GM13977 (cell line): ENCODE measurements at places on chromosomes 3 and 15.

GRCh38 chr3:7357101-7357500 lies 496.2 kb downstream of the GRM7 start:
- no peak for DNase-seq

- no peak for DNase-seq
These were observed 404.6 kb downstream of the WDR72 start for GRCh38 chr15:53354874-53355273.

DNA sequence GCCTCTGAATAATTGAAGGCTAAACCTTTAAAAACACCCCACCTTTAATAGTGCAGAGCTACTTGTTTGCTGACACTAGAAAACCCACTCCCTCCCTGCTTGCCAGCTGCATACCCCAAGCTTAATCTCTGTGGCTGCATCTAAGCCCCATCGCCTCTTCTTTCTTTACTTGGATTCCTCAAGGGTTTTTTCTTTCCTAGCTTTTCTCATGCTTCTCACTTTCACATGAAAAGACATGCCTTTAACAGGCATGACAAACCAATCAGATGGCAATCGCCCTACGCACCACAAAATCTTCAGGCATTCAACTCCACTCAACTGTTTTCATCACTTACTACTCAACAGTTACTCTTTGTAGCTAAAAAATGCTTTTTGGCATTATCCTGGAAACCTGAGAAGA lies 77.5 kb downstream of the PLD1 start:
- DNase-seq = no peak

DNA sequence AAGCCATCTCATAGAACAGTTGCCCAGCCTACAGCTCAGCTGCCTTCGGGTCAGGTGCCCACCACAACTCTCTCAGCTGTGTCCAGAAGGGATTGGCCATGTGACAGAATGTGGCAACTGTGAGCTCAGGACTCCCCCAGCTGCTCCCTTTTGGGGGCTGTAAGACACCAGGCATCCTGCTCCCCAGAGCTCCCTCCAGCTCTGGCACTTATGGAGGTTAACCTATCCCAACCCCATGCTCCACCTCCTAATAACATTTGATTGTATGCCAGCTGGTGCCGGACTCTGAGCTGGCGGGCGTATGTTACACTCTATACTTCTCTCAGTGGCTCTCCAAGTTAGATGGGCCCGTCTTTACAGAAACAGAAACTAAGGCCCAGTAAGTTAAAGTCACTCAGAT lies 222.8 kb downstream of the FAM43A start:
- no peak for DNase-seq

DNA sequence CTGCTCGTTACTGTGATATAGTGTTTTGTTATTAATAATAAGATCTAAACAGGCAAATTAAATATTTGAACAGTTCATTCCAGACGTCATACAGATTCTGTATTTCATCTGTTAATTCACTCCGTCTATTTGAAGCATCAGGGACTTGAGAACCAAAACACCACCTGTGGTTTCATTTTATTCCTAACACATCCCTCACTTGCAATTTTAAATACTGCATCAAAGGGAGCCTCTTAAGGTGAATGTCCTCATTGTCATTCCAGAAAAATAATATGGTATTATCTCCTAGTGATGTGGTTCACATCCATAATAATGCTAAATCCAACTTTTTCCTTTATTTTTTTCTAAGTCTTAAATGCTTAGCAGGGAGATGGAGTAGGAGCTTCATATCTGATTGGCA lies 1390.9 kb upstream of the CADM2 start:
- DNase-seq = no peak

- no peak for DNase-seq
These were observed 27.9 kb downstream of the EHD4 start for GRCh38 chr15:41944313-41944940.

DNA sequence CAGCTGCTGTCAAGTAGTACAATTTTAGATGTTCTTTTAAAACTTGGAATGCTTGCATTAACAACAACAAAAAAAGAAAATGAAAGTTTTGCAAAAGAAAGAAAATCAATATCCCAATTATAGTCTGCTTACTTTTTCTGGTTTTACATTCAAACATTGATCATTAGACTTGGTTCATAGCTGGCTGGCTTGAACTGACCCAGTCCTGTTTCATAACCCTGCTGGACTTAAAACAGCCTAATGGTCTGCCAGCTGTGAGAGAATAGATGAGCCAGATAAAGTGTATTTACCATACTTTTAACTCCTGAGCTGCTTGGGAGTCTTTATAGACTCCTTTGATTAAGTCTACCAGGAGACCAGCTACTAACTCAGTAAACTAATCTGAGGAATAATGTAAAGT lies 59.2 kb downstream of the PIAS1 start:
- no peak for DNase-seq

DNA sequence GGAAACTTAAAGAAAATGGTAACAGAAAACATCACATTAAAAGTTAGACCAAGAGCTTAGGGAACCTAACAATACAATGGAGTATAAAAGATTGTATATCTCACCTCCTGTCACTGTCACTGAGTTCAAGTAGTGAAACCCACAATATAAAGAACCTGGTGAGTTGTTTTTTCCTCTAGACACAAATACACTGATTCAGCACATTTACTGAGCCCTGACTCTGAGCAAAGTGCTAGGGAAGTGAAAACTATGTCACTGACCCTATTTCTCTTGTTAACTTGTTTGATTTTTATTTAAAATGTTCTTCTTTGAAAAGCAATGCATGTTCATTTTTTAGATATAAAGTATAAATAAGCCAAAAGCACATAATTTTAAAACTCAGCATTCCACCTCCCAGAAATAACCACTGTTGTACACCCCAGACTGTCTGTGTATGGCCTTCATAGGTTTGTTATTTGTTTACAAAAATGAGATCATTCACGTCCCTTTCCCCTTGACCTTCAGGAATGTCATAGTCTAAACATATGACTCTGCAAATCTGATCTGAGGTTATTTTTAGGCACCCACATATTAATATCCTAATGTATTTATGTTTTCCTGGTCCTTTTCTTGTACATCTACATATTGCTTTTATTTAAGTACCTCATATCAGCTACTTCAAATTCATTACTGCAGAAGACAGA lies 69.2 kb upstream of the CSTA start:
- peak; percentile 45 for DNase-seq

DNA sequence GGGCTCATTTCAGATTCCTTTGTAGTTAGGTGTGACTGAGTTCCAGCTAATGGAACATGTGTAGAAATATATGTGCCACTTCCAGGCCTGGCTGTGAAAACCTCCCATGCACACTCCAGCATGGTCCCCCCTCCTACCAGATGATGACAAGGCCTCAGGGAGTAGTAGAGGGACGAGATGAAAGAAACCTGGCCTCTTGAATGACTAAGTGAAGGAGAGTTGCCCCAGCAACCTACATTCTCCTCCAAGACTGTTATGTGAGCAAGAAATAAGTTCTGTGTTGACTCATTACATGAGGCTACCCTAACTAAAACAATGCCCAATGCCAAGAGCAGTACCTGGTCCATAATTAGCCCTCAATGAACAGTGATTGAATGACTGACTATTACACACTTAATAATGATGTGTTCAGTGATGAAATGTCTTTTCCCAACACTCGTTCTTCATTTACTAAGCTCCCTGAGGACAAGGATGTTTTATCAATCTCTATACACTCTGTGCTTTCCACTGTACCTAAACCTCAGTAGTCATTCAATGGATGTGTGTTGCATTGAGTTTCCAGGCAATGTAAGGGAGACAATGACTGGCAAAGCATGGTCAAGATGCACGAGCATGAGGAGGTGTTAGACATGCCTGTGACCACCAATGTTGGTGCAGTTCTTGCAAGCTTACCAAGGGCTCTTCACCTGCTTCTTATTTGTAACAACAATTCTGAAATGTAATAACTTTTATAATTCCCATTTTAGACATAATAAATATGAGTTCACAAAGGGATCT lies 62.0 kb upstream of the BCL6 start:
- DNase-seq = no peak

DNA sequence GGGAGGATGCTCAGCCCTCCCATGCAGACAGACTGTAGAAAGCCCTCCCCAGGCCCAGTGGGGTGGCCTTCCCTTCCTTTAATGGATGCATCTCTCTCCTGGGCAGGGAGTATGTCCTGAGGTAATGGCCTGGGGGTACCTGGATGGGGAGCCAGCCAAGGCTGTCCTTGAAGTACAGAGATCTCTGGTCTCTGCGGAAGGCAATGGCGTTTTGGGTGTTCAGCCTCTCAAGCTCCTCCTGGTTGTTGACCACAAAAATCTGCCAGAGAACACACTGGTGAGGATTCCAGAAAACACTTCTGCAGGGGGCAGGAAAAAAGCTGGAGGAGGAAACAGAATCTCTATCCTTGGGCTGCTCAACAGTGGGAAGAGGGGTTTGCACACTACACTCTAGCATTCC lies 28.9 kb downstream of the EAF1 start:
- DNase-seq = no peak

GRCh38 chr3:5673521-5673920 lies 486.0 kb downstream of the EDEM1 start:
- no peak for DNase-seq

GRCh38 chr3:32208447-32208846 lies 30.0 kb upstream of the CMTM8 start:
- no peak for DNase-seq
